ENCODE measurements at places on chromosomes 3 and 15.

DNA sequence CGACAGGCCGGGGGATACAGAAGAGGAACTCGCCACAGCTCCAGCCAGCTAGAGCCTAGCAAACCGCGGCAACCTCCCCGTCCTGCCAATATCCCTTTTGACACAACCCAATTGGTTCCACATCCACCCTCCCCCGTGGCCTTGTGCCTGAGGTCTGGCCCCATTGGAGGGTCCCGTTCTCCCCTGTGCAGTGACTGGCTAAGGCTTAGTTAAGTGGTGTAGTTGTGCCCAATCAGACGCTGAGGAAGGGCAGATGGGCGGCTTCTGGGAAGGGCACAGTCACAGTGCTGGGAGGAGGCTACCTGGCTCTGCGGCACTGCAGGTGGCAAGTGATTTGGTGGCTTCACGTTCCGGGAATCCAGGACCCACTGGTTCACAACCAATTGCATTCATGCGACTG, 78.6 kb downstream of the SNRK start:
- DNase-seq = no peak

DNA sequence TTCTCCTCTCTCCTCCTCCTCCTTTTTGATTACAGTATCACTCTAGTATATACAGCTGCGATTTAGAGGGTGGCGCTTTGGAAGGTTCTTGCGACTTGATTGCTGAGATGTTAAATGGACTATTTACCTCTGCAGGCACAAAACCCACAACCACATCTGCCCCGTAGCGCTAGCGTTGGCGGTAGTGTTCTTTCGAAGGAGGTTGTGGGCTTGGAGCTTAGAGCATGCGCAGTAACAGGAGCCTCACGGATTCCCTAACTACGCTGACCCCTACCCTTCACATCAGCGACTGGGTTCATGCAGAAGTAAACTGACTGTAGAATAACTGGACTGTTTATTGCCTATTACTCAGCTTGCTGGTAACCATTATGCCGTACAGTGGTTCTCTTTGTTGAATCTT, 58.0 kb downstream of the CGGBP1 start:
- no peak for DNase-seq

DNA sequence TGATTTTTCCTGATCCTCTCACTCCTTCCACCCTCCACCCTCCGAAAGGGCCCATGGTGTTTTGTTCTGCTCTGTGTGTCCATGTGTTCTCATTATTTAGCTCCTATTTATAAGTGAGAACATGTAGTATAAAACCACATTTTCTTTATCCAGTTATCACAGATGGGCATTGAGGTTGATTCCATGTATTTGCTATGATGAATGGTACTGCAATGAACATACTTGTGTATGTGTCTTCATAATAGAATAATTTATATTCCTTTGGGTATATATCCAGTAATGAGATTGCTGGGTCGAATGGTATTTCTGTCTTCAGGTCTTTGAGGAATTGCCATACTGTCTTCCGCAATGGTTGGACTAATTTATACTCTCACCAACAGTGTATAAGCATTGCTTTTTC, 126.0 kb downstream of the IMPG2 start:
- DNase-seq = no peak

DNA sequence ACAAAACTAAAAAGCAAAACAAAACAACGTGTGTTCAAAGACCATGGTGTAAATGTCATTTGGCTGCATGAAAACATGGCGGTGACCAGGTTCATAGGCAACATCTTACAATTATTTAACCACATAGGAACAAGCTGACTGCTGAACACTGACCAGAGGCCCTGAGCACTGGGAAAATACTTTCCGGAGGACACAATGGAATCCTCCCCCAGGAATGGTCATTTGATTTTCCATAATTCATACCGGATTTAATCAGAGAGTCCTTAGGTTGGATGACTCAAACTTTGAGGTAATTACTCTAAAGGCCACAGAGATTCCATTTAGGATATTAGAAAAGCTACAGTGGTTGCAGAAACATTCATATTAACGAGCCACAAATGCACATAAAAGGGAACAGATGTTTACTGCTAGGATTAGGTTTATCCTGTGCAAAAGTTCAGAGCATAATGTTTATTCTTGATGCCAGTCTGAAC, 254.7 kb downstream of the NR1D2 start:
- no peak for DNase-seq

- DNase-seq = no peak
These were observed 50.4 kb upstream of the TBC1D21 start for GRCh38 chr15:73822998-73823397.

GRCh38 chr3:8914491-8914890, 48.8 kb downstream of the RAD18 start:
- DNase-seq = no peak

Measured in inflammatory macrophage treated with lipopolysaccharide for 4 hours (primary cell).